Smooth muscle cell of the brain vasculature (primary cell): ENCODE measurements at places on chromosomes 16 and 17.

DNA sequence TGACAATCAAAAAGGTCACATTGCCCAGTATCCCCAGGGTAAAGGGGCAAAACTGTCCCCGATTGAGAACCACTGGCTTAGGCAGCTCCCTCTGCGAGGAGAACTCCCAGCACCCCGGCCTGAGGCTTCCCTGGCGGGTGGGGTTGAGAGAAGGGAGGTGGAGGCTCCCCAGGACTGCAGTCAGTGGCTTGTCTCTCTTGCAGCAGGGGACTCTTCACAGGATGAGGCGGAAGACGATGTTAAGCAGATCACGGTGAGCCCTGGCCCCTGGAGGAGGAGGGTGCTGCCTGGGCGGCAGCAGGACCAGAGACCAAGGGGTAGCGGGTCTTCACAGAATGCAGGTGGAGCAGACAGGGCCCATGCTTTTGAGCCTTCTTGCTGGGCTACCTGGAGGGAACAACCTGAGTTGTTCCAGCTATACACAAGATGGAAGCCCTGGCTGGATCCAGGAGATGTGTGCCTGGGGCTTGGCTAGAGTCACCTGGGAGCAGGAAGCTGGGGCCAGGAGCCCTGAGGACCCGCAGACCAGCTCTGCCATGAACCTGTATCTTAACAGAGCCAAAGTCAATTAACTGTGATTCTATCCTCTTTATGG lies 16.8 kb downstream of the POLR3E start:
- no peak for DNase-seq

- no peak for DNase-seq
Measured at GRCh38 chr16:74729783-74730683, 29.4 kb upstream of the MLKL start.

GRCh38 chr16:68079626-68080344 lies 5.4 kb upstream of the NFATC3 start:
- DNase-seq, result no peak

DNA sequence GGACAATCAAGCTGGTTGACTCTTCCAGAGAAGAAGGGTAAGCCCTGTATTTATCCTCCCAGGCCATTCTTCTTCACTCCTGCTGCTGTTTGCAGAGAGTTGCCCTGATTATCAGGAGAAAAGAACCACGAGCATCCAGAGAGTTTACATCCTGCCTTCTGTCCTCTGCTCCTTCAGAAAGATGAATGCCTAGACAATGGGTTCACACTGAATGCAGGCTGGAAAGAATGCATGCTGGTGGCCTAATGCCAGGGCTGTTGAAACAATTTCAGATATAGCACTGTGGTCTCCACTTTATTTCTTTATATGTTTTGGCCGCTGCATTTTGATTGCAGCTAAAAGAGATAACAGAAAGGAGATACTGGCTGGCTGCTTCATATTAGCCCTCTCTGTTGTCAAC lies 21.2 kb upstream of the HAS3 start:
- no peak for DNase-seq

GRCh38 chr17:17698869-17699351 lies 17.7 kb downstream of the RAI1 start:
- DNase-seq, result no peak
